ENCODE measurements at places on chromosomes 2 and 18. TPM values are rescaled to one million over a fixed set of nuclear protein-coding genes. Genes with fewer than 3 reads are reported as not detected.

GRCh38 chr2:187167491-187167890 is 280.6 kb downstream of the CALCRL start:
- no peak for DNase-seq

The SCG2 gene
- total RNA-seq: under 0.01 TPM

DNA sequence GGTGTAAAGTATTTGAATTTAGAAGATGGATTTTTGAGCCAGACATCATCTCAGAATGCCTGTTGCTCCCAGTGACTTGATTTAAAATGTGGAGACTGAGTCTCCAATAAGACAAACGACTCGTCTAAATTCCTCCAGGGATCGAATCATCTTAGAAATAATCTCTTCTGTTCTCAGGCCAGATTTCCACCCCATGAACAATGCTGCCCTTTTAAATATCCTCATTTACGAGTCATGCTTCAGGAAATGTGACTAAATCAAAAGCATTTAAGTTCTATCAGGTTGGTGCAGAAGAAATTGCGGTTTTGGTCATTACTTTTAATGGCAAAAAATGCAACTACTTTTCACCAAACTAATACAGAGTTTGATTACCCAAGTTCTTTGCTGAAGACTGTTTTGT is 684.6 kb upstream of the SOX11 start:
- no peak for DNase-seq

The RBBP8 gene
- 11.3 TPM for total RNA-seq

GRCh38 chr2:238564286-238564920 is 137.7 kb downstream of the ASB1 start:
- no peak for DNase-seq

- DNase-seq: no peak
Observed at GRCh38 chr2:185835974-185836373, 97.4 kb downstream of the FSIP2 start.

GRCh38 chr2:10678225-10678624 is 11.6 kb downstream of the NOL10 start:
- no peak for DNase-seq

GRCh38 chr2:226758921-226759640 is 40.5 kb downstream of the IRS1 start:
- DNase-seq: no peak

DNA sequence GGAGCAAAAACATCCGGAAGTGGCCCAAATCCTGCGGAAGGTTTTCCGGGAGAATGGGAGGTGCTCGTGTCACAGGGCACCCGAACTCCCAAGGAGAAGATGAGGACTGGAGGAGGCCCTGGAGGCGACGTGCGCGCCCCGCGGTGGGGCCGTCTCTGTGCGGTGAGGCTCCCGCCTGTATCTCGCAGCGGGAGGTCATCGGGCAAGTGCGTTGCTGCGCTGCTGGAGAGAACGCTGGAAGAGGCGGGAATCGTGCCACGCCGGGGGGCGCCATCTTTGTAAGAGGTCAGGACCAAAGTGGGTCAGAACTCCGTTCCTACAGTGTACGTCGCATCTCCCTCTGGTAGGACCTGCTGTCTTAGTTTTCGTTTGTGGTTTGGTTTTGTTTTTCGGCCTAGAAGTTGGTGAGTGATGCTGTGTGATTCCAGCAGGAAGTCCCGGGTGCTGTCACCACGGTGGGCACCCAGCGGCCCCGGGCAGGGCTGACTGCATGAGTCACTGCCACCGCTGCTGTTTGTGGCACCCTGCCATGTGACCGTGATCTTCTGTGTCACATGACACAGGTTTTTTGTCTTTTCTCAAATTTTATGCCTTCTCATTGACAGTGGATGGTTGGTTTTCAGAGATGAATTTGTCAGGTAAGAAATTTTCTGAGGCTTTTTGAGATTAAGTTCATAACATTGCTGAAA is 21.5 kb upstream of the ATP9B start:
- no peak for DNase-seq

- DNase-seq: no peak
Observed at GRCh38 chr18:13242797-13243196, 24.2 kb downstream of the LDLRAD4 start.

DNA sequence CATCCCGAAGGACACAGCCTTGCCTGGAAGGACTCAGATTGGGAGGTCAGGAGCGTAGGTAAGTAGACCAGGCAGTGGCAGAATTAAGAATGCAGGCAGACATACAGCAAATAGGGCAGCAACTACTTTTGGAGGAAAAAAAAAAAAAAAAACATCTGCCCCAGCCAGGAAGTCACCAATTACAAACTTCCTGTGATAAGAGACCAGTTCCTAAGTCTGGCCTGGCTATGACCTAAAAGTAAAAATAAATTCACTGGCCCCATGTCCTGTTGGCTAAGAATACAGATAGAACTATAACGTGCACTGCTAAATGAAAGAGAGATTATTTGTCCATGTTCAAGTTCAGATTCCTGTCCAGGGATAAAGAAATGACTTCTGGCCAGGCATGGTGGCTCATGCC is 45.2 kb upstream of the NOSTRIN start:
- peak; percentile 3 for DNase-seq

The INO80D gene
- 6.5 TPM for total RNA-seq
